ENCODE measurements at places on chromosomes 6 and 20.

DNA sequence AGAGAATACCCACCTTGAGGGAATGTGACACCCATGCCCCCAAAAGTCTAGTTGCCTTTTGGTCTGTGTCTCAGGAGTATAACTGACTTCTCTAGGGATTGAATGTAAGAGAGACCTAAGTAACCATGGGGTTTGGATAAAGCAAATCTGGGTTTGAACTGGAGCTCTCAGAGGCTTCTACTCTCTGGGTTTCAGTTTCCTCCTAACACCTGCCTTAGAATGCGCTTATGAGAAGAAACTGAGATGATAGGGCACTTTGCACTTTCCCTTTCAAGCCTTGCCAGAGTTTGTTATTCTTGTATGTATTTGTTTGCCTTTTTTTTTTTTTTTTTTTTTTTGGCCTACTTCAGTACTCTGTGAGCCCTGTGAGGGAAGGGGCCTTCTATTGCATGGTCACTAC lies 19.4 kb downstream of the SDHAF4 start:
- DNase-seq = no peak

- DNase-seq = no peak
These were observed 82.8 kb downstream of the TFAP2A start for GRCh38 chr6:10332111-10332510.

DNA sequence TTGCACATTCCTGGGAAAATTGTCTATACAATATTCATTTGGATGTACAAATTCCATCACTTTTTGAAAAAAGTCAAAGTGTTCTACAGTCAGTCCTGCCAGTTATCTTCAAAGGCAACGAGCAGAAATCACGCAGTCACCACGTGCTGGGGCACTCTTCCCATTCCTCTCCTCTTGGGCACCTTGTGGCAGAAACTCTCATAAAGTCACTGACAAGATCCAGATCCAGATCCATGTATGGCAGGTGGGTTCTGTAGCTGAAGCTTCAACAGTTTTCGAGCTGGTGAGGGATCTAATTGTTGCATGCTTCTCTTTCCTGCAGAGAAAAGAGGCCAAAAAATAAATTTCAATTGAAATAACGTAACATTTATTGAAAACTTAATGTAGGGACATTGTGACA lies 6.7 kb upstream of the NDRG3 start:
- DNase-seq = no peak

DNA sequence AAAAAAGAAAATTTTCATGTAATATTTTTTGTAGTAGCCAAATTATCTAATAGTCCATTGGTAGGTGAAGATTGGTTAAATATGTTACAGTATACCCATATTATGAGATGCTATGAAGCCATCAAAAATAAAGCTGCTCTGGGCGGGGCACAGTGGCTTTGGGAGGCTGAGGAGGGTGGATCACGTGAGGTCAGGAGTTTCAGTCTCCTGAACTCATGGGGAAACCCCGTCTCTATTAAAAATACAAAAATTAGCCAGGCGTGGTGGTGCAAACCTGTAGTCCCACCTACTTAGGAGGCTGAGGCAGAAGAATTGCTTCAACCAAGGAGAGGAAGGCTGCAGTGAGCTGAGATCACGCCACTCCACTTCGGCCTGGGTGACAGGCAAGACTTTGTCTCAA lies 360.5 kb downstream of the KIF16B start:
- DNase-seq = no peak

- no peak for DNase-seq
These were observed 45.4 kb downstream of the SLC24A3 start for GRCh38 chr20:19257865-19258264.

DNA sequence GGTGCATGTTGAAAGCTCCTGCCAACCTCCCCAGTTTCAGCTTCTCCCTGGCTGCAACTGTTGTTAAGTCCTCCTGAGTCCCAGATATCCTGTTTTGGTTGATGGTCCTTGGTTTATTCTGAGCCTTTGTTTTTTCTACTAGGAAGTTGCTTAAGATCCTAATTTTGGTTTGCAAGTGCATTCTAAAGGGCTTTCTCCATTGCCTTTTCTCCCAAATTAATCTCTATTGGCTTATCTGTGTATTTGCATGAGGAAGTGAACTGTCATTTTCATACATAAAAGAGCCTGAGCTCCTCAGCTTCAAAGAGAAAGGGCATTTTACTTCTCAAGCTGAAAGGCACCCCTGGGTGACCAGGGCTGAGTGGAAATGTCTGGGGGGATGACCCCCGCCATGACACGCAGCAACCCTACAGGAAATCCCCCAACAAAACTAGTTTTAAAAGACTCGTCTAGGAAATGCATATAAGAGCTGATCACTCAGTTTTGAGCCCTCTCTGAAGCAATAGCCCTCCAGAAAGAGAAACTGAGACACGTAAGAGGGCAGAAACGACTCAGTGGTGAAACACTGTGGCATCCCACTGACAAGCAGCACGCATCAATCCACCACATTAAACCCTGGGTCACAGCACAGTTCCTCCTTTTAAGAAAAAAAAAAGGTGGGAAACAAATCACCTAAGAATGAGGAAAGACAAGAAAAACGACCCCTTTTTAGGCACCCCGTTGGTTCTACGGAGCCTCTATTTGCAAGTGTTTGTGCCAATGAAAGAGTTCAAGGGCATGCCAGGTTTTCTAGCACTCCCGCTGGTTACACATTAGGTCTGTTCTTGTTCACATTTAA lies 140.9 kb downstream of the THBS2 start:
- no peak for DNase-seq

GRCh38 chr6:87794922-87795885 lies 93.2 kb upstream of the AKIRIN2 start:
- no peak for DNase-seq

DNA sequence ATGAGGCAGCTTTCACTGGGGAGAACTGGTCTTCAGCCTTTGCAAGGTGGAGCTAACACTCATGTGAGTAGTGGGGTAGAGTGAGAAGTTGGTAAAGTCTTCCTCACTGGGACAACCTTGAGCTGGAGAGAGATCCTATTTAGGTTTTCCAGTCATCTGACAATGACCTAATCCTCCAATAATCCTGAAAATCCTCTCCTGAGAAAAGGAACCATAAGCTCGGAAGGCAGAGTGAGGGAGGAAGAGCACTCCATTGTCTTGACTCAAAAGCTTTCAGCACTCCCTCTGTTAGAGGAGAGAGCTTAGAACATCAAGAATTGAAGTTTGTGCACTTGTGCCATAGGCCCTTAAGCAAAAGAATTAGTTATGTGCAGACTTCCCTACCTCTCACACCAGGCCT lies 77.8 kb downstream of the TRAM2 start:
- DNase-seq = no peak

DNA sequence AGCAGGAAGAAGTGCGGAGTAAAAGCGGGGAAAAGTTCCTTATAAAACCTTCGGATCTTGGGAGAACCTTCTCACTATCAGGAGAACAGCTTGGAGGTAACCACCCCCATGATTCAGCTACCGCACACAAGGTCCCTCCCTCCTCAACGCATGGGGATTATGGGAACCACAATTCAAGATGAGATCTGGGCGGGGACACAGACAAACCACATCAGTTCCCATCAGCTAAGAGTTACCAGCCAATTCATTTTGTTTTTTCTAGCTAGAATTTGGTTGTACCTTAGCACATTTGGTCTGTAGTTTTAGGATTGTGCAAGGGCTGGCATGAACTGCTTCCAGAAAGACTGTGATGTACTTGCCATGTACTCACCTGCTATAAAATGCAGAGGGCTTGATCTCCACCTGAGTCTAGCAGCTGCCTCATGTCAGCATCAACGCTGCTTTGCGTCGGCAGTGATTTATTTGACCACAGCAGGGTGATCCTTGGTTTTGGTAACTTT lies 94.7 kb upstream of the SLC2A12 start:
- DNase-seq = no peak

- DNase-seq = no peak
These were observed 3.3 kb upstream of the PGK2 start for GRCh38 chr6:49790341-49790740.

DNA sequence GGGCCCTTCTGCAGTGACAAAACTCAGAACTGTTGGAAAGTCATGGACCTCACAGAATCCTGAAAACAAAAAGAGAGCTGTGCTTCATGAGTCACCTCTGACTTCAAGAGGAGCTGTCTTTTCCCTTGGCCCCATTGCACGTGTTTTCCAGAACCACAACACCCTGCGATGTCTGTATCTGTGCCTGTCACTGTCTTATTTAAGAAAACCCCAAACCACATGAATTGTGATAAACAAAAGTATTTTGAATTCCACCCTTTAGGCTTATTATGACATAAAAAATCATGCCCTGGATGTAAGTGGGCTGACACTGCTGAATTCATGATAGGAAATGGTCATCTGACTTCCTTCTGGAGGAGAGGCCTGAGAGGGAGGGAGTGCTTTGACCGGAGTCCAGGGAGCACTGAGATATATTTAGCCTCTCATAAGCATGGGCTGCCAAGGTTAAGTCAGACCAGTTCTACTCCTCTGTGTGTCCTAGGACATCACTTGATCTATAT lies 96.4 kb upstream of the DUSP22 start:
- no peak for DNase-seq

DNA sequence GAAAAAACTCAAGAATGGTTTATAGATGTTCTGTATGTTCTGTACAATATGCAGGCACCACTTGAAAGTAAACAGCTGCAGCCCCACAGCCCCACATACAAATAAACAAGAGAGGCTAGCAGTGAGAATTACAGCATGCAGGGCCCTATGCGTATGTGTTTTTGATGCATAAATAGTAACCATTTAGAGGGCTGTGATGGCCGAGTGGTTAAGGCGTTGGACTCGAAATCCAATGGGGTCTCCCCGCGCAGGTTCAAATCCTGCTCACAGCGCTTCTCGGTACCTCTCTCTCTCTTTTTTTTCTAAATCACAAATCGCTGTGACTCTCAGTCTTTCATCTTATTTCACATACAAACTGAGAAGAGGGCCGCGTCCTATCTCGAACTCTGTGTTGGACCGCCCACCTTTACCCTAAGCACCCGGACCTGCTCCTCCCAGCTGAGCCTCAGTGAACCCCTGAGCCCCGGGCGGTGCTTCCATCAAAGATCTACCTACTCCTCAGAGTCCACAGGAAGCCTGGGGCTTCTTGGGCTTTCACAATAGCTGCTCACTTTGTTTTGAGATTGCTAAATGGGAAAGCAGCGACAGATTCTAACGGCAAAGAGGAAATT lies 37.7 kb upstream of the PRSS16 start:
- no peak for DNase-seq

DNA sequence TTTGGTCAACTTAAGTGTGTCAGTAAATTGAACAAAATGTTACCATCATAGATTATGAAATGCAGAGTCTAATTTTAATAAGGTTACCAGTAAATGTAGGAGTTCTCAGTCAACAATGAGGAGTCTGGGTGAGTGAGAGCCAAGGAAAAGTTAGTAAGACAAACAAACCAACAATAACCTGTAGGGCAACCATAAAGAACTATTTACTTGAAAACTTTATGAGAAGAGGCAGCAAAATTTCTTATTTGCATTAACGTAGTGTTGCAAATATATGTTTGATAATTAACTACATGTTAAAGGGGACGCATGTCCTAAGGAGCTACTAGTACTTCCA lies 131.1 kb upstream of the SOX4 start:
- DNase-seq = no peak

- no peak for DNase-seq
These were observed 48.9 kb downstream of the EBF4 start for GRCh38 chr20:2741463-2741862.

DNA sequence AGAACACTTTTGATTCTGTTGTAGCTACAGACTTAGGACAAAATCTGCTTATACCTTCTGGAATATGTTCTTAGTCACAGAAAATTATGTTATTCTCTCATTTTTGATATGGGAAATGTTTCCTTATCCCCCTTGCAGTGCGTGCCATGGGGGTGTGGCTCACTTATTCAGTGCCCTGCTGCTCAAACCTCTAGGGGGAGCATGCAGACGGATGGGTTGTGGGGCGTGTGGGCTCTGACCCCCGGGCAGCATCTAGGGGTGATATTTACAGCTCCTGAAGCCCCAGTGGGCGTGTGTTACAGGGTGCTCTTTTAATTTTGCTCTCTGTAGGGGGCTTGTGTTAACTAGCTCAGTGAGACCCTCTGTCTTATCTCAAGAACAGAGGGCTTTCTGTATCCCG lies 61.3 kb upstream of the FERMT1 start:
- DNase-seq = no peak

GRCh38 chr6:149761438-149761837 lies 11.9 kb downstream of the PCMT1 start:
- no peak for DNase-seq

DNA sequence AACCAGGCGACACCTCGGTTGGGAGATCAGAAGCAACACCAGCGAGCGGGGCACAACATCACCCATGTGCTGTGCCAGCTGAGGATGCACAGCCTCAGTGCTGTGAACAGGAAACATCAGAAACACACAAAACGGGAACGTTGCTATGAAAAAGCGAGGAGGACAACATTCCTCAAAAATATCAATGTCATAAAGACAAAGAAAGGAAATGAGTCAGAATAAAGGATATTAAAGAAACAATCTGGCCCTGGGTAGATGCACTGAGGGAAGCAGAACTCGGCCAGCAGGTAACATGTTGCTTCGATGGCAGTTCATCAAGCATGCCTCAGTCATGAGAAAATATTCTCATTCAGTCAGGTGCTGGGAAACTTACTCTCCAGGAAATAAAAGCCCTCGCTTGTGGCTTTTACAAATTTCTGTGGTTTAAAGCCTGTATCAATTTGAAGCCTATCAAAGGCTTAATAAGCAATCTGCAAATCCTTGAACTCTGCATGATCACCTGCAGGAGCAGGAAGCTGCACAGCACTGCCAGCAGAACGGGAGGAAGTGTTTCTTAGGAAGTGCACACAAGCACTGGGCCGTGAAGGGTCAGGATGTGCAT lies 77.5 kb downstream of the GINS1 start:
- DNase-seq = no peak

- DNase-seq = no peak
These were observed 55.8 kb downstream of the LYRM2 start for GRCh38 chr6:89582669-89583325.

- no peak for DNase-seq
These were observed 90.0 kb upstream of the BACH2 start for GRCh38 chr6:90386399-90387382.

DNA sequence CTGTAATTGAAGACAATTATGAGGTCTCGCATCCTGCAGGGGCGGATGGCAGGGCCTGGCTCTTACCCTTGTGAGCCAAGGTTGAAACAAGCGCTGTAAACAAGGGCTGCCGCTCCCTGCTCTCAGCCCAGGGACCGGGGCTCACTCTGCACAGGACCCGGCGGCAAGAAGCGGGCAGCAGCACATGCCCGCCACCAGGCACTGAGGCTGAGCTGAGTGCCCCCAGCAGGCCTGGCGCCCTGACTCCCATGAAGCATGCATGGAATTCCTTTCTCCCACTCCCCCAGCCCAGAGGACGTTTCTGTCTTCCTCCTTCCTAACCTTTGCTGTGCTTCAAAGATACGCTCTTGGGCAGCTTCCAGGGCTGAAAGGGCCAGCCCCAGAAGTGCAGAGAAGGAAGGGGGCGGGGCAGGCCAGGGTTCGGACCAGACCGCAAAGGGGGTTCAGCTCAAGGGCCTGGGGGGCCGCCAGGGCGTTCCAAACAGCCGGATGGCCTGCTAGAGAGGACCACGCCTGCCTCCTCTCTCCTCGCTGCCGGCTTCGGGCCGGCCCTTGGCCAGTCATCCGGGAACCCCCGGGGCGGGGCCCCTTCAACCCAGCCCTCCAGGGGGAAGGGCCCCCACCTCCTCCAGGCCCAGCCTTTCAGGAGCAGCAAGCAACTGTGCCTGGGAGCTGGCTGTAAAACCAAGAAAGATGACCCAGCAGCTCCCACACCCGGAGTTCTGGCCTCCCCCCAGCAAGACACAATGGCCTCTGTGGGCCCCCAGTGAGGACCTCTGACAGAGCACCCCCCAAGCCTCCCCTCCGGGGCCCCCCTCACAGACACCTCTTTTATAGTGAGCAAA lies 109.9 kb downstream of the NOL4L start:
- peak; percentile 80 for DNase-seq

All from ecto neural progenitor cell (in vitro differentiated cells).